ENCODE measurements at places on chromosomes 5 and 9.

- DNase-seq = no peak
These were observed 114.8 kb upstream of the FCN2 start for GRCh38 chr9:134765785-134766184.

DNA sequence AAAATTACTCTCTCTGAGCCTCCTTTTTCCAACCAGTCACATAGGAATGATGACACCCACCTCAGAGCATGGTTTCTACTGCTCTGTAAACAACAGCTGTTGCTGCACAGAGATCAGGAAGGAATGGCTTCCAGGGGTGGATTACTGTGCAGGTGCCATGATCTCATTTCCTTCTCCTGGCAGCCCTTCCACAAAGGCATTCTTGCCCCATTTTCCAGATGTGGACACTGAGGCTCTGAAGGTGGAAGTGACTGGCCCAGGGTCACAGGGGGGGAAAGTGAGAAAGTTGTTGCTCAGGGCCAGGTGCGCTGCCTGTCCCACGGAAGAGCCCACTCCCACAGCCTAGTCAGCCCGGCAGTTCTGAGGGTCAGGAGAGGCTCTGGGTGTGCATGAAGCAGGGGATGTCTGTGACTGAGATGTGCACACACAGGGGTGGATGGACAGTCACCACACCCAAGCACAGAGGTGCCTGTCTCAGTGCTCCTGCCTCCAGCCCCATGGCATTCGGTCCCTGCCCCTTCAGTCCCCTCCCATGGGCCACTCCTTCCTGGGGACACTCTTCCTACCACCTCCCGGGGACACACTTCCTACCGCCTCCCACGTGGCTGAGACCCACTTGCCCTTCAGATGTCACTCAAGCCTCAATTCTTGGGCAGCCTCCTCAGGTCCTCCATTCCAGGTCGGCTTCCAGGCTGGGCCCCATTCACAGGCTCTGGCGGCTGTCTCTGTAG, 17.0 kb downstream of the FGFR4 start:
- no peak for DNase-seq

DNA sequence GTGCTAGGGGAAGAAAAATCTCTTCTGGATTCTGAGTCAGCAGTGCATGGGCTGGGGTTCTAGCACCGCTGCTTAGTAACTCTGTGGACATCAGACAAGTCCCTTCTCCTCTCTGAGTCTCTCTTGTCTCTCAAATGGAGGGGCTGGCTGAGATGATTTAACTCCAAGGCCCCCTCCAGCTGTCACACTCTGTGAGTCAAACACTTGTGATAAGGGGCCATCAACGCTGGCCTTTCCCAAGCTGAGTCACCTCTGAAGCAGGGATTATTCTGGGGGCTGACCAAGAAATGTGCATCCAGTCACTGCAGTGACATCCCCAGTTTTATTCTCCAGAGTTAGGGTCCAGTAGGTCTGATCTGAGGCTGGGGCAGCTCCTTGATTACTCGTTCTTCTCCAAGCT, 110.4 kb upstream of the ZNF462 start:
- DNase-seq = no peak

DNA sequence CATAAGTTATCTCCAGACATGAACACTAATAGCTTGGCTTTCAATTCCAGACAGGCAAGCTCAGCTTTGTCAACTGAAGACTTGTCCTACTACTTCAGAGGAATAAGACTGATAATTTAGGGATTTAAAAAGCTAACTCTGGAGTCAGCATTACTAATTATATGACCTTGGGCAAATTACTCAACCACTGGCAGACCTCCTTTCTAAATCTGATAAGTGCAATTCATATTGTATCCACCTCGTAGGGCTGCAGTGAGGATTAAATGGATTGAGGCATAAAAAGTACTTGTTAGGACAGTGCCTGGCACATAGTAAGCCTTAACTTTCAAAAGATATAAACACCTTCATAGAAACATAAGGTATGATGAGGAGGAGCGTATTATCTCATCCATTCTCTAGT, 104.4 kb downstream of the KLHL3 start:
- DNase-seq = no peak

- no peak for DNase-seq
These were observed 144.9 kb upstream of the CD180 start for GRCh38 chr5:67341478-67341877.

DNA sequence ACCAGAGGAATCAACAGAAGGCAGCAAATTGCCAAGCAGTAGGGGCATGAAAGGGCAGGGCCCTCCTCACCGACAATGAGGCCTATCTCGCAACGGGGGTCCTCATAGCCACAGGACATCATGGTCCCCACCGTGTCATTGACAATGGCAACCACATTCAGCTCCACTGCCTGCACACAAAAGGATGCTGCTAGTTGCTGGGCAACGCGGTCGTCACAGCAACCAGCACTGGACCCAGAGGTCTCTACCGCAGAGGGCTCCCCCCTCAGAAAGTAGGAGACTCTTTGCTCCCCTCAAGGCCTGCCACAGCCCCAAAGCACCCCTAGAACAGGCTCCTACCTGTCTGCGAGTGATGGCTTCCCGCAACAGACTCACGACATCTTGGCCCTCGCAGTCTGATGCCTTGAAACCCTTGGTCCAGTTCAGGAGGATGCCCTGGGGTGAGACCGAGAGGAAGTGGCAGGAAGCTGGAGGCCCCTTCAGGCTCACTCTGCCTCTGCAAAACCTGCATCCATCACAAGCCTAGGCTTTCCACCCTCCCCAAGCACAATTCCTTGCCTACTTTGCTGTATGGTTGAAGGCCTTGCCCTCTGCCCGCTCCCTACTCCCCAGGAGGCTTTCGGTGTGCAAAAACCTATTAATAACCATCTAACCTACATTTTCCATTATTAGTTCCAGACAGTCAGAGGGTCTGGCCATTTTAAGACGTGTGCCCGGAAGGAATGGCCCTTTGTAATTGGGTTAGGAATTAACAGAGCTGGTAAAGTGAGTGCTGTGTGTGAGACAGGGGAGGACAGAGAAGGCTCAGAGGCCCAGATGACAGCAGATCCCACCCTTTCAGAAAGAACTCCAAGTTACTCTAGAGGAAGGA, 15.2 kb downstream of the HK3 start:
- DNase-seq = no peak

DNA sequence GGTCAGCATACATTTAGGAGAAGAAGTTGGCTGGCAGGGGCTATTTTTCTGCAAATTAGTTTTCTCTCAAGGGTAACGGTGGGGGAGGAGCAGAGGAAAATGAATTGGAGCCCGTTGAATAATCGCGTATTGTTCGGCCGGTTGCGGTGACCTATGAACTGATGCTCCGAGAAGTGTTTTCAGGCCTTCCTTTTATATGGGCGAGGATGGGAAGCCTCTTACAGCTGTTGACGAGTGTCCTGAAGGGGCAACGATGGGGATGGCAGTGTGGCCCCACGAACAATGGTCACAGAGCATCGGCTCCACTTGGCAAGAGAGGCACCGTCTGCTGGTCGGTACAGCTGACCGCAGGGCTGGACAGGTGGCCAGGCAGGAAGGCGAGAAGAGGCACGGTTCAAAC, 400.7 kb downstream of the ZSWIM6 start:
- no peak for DNase-seq

GRCh38 chr5:80804332-80804731, 149.5 kb upstream of the DHFR start:
- DNase-seq = no peak

GRCh38 chr5:138661991-138662434, 86.8 kb upstream of the HSPA9 start:
- DNase-seq = no peak
